ENCODE measurements at places on chromosomes 13 and 19.

DNA sequence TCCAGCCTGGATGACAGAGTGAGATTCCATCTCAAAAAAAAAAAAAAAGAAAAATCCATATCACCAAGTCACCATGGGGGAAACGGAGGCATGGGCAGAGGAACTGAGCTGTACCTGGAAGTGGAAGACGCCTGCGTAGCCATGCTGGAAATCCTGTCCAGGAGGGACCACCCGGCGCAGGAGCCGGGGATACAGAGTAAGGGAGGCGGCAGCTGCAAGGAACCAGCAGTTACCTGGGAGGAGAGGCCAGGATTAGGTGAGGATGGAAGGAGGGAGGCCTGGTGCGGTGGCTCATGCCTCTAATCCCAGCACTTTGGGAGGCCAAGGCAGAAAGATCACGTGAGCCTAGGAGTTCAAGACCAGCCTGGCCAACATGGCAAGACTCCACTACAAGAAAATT is 2.0 kb downstream of the CAPN12 start:
- DNase-seq, result no peak

GRCh38 chr19:47660435-47660832 is 51.5 kb downstream of the BICRA start:
- DNase-seq, result no peak

- no peak for DNase-seq
These were observed 29.0 kb downstream of the RANBP3 start for GRCh38 chr19:5948752-5949564.

DNA sequence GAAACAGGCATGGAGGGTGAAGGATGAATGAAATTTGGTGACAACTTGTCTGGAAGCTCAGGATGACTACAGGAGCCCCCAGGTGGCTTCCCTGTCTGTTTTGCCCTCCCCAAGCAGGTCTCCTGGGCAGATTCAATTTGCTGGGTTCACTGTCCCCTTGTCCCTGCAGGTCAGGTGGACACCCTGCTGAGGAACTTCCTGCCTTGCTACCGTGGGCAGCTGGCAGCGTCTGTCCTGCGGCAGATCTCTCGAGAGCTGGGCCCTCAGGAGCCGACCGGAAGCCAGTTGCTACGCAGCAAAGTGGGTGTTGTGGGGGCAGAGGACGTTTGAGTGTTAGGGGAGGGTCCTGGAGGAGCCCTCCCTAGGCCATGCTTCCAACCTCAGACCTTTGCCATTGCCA is 19.1 kb downstream of the PGLS start:
- DNase-seq, result no peak

- DNase-seq, result no peak
These were observed 1.7 kb downstream of the CD320 start for GRCh38 chr19:8306235-8307054.

- no peak for DNase-seq
These were observed 825 bp upstream of the YIF1B start for GRCh38 chr19:38316477-38317067.

DNA sequence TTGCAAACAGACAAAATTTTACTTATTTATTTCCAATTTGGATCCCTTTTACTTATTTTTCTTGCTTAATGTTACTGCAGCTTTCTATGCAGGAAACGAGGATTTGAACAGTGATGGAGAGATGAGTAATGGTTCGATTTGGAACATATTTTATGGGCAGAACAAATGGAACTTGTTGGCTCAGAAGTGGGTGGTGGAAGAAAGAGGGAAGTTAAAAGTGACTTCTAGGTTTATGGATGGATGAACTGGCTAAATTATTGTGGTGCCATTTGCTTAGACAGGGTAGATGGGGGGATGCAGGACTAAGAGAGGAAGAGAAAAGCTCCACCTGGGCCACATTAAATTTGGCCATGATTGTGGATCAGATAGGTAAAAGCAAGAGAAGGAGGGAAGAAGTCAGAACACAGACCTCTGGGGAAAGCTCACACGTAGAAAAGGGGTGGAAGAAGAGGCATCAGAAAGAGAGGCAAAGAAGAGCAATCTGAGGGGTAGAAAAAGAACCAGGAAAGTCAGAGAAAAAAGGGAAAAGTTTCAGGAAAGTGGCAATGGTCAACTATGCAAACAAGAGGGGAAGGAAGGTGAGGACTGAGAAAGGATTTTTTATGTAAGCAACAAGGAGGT is 768 bp upstream of the CYSLTR2 start:
- DNase-seq, result no peak

DNA sequence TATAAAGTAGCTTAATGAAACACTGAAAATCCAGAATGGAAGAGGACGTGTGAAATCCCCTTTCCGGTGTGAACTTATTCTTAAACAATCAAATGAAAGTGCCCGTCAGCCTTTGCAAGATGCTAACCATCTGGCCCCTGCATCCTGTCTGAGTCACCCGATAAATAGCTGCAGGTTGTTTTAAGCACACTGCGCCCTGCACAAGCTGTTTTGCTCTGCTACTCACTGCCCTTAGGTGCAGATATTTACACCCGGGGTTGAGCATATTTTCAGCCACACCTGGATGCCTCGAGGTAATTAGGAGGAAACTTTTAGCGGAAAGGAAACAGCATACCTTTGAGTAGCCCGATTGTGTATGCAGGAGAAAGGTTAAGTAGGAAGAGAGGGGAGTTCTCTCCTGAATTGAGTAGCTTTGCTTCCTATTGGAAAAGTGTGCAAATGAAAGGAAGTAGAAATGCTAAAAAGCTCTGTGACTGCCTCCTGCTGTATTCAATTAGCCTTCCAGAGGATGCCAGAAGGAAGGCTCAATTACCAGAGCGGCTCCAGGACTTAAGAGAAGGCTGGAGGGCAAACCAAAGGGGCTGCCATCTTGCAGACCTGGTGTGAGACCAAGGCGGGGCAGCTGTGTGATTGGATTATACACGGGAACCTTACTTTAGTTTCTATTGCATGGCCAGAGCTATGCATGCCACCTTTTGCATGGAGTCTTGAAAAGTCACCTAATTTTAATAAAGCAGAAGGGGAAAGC is 42.5 kb downstream of the IRS2 start:
- no peak for DNase-seq

DNA sequence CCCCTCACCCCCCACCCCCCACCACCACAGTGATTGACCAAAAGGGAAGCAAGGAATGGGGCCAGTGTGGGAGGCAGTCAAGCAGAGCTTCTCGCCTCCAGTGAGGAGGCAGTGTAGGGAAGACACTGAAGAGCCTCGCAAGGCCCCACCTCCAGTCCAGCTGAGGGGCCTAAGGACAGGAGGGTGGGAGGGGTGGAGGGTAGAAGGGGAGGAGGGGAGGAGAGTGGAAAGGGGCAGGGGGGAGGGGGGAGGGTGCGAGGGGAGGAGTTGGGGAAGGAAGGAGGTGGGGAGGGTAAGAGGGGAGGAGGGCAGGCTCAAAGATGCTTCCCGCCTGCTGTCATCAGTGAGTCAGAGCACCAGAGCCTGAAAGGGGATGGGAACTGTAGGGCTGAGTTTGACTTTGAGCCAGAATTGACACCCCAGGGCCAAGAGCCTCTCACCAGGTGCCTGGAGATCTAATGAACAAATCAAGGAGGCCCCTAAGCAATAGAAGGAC is 786.2 kb downstream of the UQCRFS1 start:
- no peak for DNase-seq

DNA sequence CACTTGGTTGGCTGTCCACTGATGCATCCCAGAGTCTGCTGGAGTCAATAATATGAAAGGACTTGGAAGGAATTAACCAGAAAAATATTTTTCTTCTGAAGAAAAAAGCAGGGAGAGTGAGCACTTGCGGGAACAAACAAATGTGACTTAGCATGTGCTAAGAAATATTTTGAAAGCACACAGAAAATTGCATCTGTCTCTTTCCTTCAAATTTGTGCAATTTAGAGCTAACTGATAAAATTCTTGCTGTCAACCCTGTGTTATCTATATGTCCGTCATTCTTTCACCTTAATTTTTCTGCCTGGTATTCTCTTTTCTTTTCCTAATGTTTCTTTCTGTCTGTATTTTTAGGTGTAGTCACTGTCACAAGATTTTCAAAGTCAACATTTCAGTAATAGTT is 852.6 kb downstream of the PCDH9 start:
- DNase-seq, result no peak

GRCh38 chr19:46776927-46777911 is 11.2 kb downstream of the SLC1A5 start:
- DNase-seq, result peak; percentile 59
